Natural killer cell (primary cell): ENCODE measurements at places on chromosomes 3 and 15. TPM values are rescaled to one million over a fixed set of nuclear protein-coding genes. Genes with fewer than 3 reads are reported as not detected.
A peak's percentile ranks its signal among the peaks of the same experiment; 100 is the strongest.

DNA sequence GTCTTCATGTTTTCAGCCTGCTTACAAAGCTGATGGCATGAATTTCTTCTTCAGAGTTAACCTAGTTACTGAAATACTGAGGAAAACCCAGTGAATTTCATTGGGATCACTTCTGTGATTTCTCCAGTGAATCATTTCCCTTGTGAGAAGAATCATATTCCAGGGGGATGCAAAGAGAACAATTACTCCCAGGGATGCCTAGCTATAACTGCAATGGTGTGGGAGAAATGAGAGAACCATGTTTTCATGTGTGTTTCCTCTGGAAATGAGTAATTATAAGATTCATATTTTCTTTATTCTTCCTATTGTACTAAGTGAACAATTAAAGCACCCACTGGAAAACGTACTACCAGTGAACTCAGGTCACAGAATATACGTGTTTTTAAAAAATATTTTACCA, 485.4 kb downstream of the GRM7 start:
- no peak overlapping the region for H3K4me3 ChIP-seq
- DNase-seq, result no peak
- no peak overlapping the region for H3K27ac ChIP-seq
- H3K36me3 ChIP-seq, result no peaks in the 10 kb centered on the region
- H3K4me1 ChIP-seq, result no peaks in the 10 kb centered on the region
- no peaks in the 10 kb centered on the region for H3K27me3 ChIP-seq

Gene GYG1
- 46.6 TPM for total RNA-seq

- H3K27ac ChIP-seq, result no peak overlapping the region
- no peak for DNase-seq
- H3K4me3 ChIP-seq, result no peak overlapping the region
- no peaks in the 10 kb centered on the region for H3K36me3 ChIP-seq
- peaks cover 12% of the 10 kb centered on the region for H3K4me1 ChIP-seq
Measured at GRCh38 chr3:113210604-113211329, 590 bp upstream of the BOC start.

Gene GOLGA6A
- not detected for total RNA-seq

GRCh38 chr3:64909757-64910467, 222.1 kb upstream of the ADAMTS9 start:
- H3K4me3 ChIP-seq, result no peak overlapping the region
- no peaks in the 10 kb centered on the region for H3K27me3 ChIP-seq
- no peak overlapping the region for H3K27ac ChIP-seq
- no peak for DNase-seq
- no peaks in the 10 kb centered on the region for H3K36me3 ChIP-seq

GRCh38 chr3:94423578-94423977, 360.7 kb downstream of the NSUN3 start:
- H3K4me3 ChIP-seq, result no peak overlapping the region
- H3K36me3 ChIP-seq, result no peaks in the 10 kb centered on the region
- H3K27ac ChIP-seq, result no peak overlapping the region
- DNase-seq, result no peak

- no peaks in the 10 kb centered on the region for H3K27me3 ChIP-seq
- H3K4me3 ChIP-seq, result no peak overlapping the region
- H3K27ac ChIP-seq, result no peak overlapping the region
- peaks cover 3% of the 10 kb centered on the region for H3K4me1 ChIP-seq
- no peak for DNase-seq
- H3K36me3 ChIP-seq, result peaks cover 20% of the 10 kb centered on the region
Measured at GRCh38 chr15:65096481-65097385, 18.3 kb downstream of the UBAP1L start.

GRCh38 chr15:31241888-31242522, 84.6 kb upstream of the KLF13 start:
- no peak for DNase-seq
- no peaks in the 10 kb centered on the region for H3K27me3 ChIP-seq
- H3K4me1 ChIP-seq, result peaks cover 13% of the 10 kb centered on the region
- H3K27ac ChIP-seq, result no peak overlapping the region
- no peak overlapping the region for H3K4me3 ChIP-seq

Gene WDR93
- total RNA-seq, result 0.25 TPM

Gene NEO1
- 19.0 TPM for total RNA-seq

DNA sequence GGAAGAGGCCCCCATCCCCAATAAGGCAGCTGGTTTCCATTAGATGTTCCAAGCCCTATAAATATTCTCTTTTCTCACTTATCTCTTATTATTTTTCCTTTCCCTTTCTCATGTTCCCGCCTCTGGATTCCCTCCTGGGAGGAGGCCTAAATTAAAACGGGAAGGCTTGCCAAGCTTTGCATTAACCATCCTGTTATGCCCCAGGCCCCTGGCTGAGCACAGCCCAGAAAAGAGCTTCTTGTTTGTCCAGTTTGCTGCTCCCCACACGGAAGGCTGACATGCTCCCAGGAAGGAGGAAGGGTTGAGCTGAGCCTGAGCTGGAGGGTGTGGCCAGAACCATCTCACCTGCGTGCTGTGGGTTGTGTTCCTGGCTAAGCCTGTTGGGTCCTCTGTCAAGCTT, 63.1 kb upstream of the BOC start:
- H3K4me1 ChIP-seq, result no peaks in the 10 kb centered on the region
- H3K4me3 ChIP-seq, result no peak overlapping the region
- no peak for DNase-seq
- H3K27me3 ChIP-seq, result no peaks in the 10 kb centered on the region
- no peaks in the 10 kb centered on the region for H3K36me3 ChIP-seq
- no peak overlapping the region for H3K27ac ChIP-seq

Gene ATRIP
- 8.5 TPM for total RNA-seq

DNA sequence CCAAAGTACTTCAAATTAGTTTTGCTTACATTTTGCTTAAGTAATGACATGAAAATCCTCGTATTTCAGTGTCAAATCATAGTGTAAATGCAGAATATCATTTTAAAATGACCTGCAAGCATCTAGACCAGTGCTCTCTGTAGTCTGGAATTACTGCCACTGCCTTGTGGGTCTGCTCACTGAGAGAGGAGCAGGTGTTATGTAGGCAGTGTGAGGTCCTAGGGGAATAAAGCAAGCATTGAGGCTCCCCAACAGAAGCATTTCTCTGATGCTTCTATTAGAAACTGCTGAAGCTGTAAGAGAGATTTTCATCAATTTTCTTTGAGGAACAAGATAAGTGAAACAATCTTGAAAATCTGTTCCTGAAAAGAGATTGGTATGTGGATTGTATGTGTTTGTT, 253.2 kb downstream of the BBX start:
- H3K27me3 ChIP-seq, result no peaks in the 10 kb centered on the region
- H3K4me3 ChIP-seq, result no peak overlapping the region
- no peaks in the 10 kb centered on the region for H3K4me1 ChIP-seq
- peaks cover 41% of the 10 kb centered on the region for H3K36me3 ChIP-seq

- H3K4me1 ChIP-seq, result peaks cover 16% of the 10 kb centered on the region
- H3K4me3 ChIP-seq, result peak within 1 kb of the TSS; percentile 28
- H3K36me3 ChIP-seq, result no peaks in the 10 kb centered on the region
- H3K27ac ChIP-seq, result no peak within 1 kb of the TSS
- DNase-seq, result no peak
Measured at GRCh38 chr15:89654847-89655805, at the start of gene KIF7. KIF7 (minus strand) TSS chr15:89655467; CDS start chr15:89652930, 2,537 bp downstream.

GRCh38 chr3:42524751-42525150, 22.3 kb downstream of the VIPR1 start:
- peaks cover 41% of the 10 kb centered on the region for H3K4me1 ChIP-seq
- no peaks in the 10 kb centered on the region for H3K36me3 ChIP-seq
- H3K4me3 ChIP-seq, result no peak overlapping the region
- no peak for DNase-seq
- no peaks in the 10 kb centered on the region for H3K27me3 ChIP-seq
- H3K27ac ChIP-seq, result no peak overlapping the region

Gene KNL1
- total RNA-seq, result 2.4 TPM

- H3K36me3 ChIP-seq, result no peaks in the 10 kb centered on the region
- H3K27ac ChIP-seq, result no peak overlapping the region
- DNase-seq, result no peak
Measured at GRCh38 chr3:120181632-120182031, 87.4 kb upstream of the GSK3B start.

Gene KIF23
- total RNA-seq, result 1.9 TPM

DNA sequence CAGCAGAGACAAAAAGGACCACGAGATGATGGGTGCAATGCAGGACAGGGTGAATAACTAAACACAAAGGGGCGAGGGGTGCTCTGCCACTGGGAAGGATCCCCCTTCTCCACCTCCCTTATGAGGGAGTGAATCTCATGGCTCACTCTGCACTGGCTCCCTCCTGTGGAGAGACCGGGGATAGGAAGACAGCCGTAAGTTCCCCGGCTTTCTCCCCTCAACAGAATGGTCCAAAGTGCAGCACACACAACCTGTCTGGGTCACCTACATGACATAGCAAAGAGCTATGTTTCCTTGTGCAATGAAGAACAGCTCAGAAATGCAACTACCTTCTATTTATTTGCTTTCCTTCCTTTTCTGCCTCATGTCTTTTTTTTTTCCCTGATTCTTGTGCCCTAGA, 7.8 kb upstream of the ACSBG1 start:
- peak; percentile 36 for DNase-seq
- no peak overlapping the region for H3K27ac ChIP-seq
- no peaks in the 10 kb centered on the region for H3K4me1 ChIP-seq
- no peaks in the 10 kb centered on the region for H3K27me3 ChIP-seq
- H3K36me3 ChIP-seq, result no peaks in the 10 kb centered on the region

GRCh38 chr15:59688423-59688781, 718 bp downstream of the BNIP2 start:
- H3K4me1 ChIP-seq, result peaks cover 22% of the 10 kb centered on the region
- DNase-seq, result peak; percentile 77
- no peaks in the 10 kb centered on the region for H3K27me3 ChIP-seq
- peak overlapping the region; percentile 93 for H3K4me3 ChIP-seq

Gene CELSR3
- 2.6 TPM for total RNA-seq

GRCh38 chr15:91465696-91466095, 365.6 kb downstream of the SV2B start:
- no peak overlapping the region for H3K4me3 ChIP-seq
- H3K4me1 ChIP-seq, result peaks cover 28% of the 10 kb centered on the region
- DNase-seq, result no peak
- H3K36me3 ChIP-seq, result no peaks in the 10 kb centered on the region
- H3K27me3 ChIP-seq, result no peaks in the 10 kb centered on the region
- no peak overlapping the region for H3K27ac ChIP-seq

GRCh38 chr3:151347432-151347831, 18.1 kb upstream of the P2RY13 start:
- no peak for DNase-seq
- H3K36me3 ChIP-seq, result no peaks in the 10 kb centered on the region
- no peak overlapping the region for H3K4me3 ChIP-seq

Gene LRRC28
- 18.7 TPM for total RNA-seq

Gene C3orf20
- total RNA-seq, result not detected

- H3K4me1 ChIP-seq, result peaks cover 64% of the 10 kb centered on the region
- no peak overlapping the region for H3K27ac ChIP-seq
- H3K4me3 ChIP-seq, result no peak overlapping the region
- DNase-seq, result peak; percentile 9
Measured at GRCh38 chr15:31268911-31269784, 57.5 kb upstream of the KLF13 start.

Gene COL6A5
- not detected for total RNA-seq

GRCh38 chr3:141680620-141681389, 57.3 kb upstream of the RNF7 start:
- no peaks in the 10 kb centered on the region for H3K36me3 ChIP-seq
- peaks cover 6% of the 10 kb centered on the region for H3K4me1 ChIP-seq
- no peaks in the 10 kb centered on the region for H3K27me3 ChIP-seq
- no peak for DNase-seq
- no peak overlapping the region for H3K4me3 ChIP-seq
- H3K27ac ChIP-seq, result no peak overlapping the region

DNA sequence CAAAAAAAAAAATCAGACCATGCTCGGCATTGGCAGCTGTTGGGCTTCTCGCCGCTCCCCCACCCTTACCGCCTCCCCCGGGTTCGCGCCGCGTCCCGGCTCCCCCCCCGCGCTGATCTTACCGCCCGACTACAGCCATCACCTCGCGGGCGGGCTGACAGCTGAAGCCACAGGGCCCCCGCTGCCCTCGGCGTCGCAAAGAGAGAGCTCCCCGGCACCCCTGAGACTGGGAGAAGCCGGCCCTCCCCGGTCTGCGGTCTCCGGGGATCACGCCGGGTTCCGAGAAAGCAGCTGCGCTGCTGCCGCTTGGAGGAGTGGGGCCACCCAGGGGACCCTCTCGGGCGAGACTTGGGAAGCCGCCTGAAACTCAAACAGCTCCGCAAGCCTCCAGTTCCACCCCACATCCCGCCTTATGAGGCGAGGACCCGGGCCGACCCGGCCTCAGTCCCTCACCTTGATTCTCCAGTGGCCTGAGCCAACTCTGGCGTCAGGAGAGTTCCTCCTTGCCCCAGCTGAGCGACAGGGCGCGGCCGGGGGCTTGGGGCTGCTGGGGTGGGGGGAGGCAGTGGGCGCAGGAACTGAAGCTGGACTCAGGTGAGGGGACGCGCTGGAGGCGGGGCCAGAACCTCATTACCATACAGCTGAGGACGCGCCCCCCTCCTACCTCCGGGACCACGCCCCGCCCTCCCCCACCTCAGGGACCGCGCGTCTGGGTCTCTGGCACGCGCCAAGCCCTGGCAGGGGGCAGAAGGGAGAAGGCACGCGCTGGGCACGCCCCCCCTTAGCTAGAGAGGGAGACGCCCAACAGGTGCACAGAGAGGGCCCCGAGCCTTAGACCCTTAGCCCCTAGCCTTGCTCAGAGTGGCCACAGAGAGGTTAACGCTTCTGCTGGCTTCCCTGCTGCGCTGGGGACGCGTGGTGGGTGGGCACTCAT, 1.0 kb upstream of the DLL4 start:
- peaks cover 64% of the 10 kb centered on the region for H3K4me1 ChIP-seq
- peak; percentile 39 for DNase-seq
- H3K4me3 ChIP-seq, result peak overlapping the region; percentile 14
- peaks cover 48% of the 10 kb centered on the region for H3K27me3 ChIP-seq
- H3K36me3 ChIP-seq, result no peaks in the 10 kb centered on the region

- no peaks in the 10 kb centered on the region for H3K36me3 ChIP-seq
- no peak overlapping the region for H3K4me3 ChIP-seq
- no peaks in the 10 kb centered on the region for H3K4me1 ChIP-seq
- H3K27ac ChIP-seq, result no peak overlapping the region
- no peak for DNase-seq
Measured at GRCh38 chr3:173912126-173912525, 514.6 kb downstream of the NLGN1 start.

Gene PRICKLE2
- 0.07 TPM for total RNA-seq

- no peaks in the 10 kb centered on the region for H3K27me3 ChIP-seq
- no peak overlapping the region for H3K4me3 ChIP-seq
- DNase-seq, result no peak
- H3K36me3 ChIP-seq, result no peaks in the 10 kb centered on the region
Measured at GRCh38 chr3:22297436-22297835, 546.4 kb upstream of the ZNF385D start.

Gene MYO1E
- total RNA-seq, result 39.4 TPM

DNA sequence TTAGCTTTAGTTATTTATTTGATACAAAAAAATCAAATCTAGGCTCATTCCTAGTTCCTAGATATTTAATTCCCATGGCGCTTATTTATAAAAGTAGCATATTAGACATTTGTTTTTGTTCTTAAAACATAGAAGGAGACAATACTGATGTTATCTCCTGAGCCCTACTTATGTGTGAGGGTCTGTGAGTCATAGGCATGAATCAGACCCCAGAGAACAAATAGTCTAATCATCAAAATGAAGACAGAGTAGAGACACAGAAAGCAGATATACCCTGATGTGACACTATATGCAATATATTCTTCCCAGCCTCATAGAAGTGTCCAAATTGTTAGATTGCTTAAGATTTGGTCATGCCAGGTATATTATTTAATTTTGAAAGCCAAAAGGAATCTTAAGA, 44.9 kb downstream of the PEX5L start:
- no peak overlapping the region for H3K27ac ChIP-seq
- no peaks in the 10 kb centered on the region for H3K27me3 ChIP-seq
- no peak overlapping the region for H3K4me3 ChIP-seq
